ENCODE measurements at places on chromosomes 12 and 14. TPM values are rescaled to one million over a fixed set of nuclear protein-coding genes. Genes with fewer than 3 reads are reported as not detected.

The FOXN4 gene
- total RNA-seq, result 0.55 TPM

The TMEM121 gene
- 1.4 TPM for total RNA-seq

The GLI1 gene
- 2.5 TPM for total RNA-seq

The GPR132 gene
- 0.59 TPM for total RNA-seq

The KRT74 gene
- not detected for total RNA-seq

The MYF5 gene
- total RNA-seq, result not detected

DNA sequence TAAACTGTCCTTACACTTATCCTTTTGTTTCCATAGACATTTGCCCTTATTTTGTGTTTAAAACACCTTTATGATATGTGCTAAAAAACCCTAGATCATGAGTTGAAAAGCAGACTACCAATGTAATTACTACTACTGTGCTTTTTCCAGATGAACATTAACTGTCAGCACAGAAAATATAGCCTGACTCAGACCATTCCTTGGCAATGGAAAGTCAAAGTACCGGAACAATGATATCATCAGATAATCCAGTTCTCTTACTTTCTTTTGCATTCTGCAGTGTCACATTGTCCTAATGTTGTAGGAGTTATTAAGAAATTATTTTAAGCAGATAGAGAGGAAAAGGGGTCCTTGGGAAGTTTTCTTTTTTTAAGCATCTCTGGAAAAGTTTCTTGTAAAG is 1189.0 kb upstream of the FLRT2 start:
- no peak overlapping the region for H3K27ac ChIP-seq
- H3K36me3 ChIP-seq, result no peaks in the 10 kb centered on the region
- DNase-seq, result no peak
- H3K27me3 ChIP-seq, result no peaks in the 10 kb centered on the region
- H3K4me1 ChIP-seq, result no peaks in the 10 kb centered on the region

GRCh38 chr14:91261115-91261514 is 16.6 kb upstream of the GPR68 start:
- H3K36me3 ChIP-seq, result no peaks in the 10 kb centered on the region
- H3K27ac ChIP-seq, result no peak overlapping the region
- H3K4me1 ChIP-seq, result peaks cover 5% of the 10 kb centered on the region
- H3K4me3 ChIP-seq, result no peak overlapping the region

GRCh38 chr14:45906257-45906656 is 653.3 kb upstream of the MIS18BP1 start:
- no peak overlapping the region for H3K4me3 ChIP-seq
- no peaks in the 10 kb centered on the region for H3K36me3 ChIP-seq
- DNase-seq, result no peak
- no peaks in the 10 kb centered on the region for H3K27me3 ChIP-seq
- H3K4me1 ChIP-seq, result no peaks in the 10 kb centered on the region
- H3K27ac ChIP-seq, result no peak overlapping the region

DNA sequence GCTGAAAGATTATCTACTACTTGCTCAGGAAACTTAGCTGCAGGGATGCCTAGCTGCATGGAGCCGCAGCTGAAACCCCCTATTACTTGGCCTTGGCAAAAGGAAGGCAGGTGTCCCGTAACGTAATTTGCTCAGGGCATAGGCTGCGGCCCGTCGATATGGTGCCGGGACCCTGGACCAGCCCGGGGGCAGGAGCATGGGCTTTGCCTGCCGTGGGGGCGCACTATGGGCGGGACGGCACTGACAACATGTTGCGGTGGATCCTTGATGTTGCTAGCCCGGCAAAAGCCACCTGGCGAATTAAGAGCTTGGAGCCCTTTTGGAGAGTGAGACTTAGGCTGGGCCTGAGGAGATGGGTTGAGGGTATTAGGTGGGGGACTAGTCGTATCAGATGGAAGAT is 1551.2 kb downstream of the AACS start:
- H3K27ac ChIP-seq, result no peak overlapping the region
- no peaks in the 10 kb centered on the region for H3K4me1 ChIP-seq
- H3K36me3 ChIP-seq, result no peaks in the 10 kb centered on the region
- no peak overlapping the region for H3K4me3 ChIP-seq
- DNase-seq, result no peak

DNA sequence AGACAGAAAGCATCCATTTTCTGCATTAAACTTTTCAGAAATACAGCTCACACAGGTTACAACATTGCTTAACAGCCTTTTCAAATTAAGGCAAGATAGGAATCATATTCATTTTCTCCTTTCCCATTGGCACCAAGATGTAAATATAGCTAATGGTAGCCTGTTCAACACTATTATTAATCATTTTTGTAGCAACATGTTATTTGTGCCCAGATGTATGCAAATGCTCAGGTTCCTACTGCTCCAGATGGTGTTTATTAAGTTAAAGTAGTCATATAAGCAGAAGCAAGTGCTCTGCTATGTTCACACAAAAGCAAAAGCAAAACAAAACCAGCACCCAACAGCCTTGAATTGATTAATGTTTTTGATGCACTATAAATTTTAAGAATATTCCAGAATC is 1110.6 kb downstream of the SLC6A15 start:
- H3K4me1 ChIP-seq, result no peaks in the 10 kb centered on the region
- no peak overlapping the region for H3K27ac ChIP-seq
- H3K27me3 ChIP-seq, result no peaks in the 10 kb centered on the region
- H3K4me3 ChIP-seq, result no peak overlapping the region
- H3K36me3 ChIP-seq, result no peaks in the 10 kb centered on the region
- DNase-seq, result no peak

GRCh38 chr12:70883855-70884254 is 36.7 kb downstream of the PTPRR start:
- peak; percentile 71 for DNase-seq
- H3K36me3 ChIP-seq, result no peaks in the 10 kb centered on the region
- no peak overlapping the region for H3K4me3 ChIP-seq
- H3K27ac ChIP-seq, result peak overlapping the region; percentile 52

DNA sequence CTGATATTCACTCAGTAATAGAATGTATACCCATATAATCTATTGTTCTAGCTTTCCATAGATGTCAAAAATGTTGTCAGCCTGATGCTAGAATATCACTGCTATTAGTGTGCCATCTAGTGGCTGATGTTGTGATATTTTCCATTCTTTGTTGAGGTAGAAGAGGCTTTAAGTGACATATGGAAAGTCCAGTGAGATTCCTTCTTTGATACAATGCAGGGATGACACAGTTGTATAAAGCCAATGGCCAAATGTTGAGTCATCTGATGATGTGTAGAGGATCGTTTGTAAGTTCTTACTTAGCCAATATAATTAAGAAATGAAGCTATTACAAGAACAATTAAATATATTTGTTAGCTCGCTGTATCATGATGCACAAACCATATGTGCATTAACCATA is 58.1 kb upstream of the PCED1B start:
- H3K4me3 ChIP-seq, result no peak overlapping the region
- H3K36me3 ChIP-seq, result no peaks in the 10 kb centered on the region
- H3K27ac ChIP-seq, result no peak overlapping the region
- H3K4me1 ChIP-seq, result peaks cover 4% of the 10 kb centered on the region
- no peaks in the 10 kb centered on the region for H3K27me3 ChIP-seq
- DNase-seq, result no peak

DNA sequence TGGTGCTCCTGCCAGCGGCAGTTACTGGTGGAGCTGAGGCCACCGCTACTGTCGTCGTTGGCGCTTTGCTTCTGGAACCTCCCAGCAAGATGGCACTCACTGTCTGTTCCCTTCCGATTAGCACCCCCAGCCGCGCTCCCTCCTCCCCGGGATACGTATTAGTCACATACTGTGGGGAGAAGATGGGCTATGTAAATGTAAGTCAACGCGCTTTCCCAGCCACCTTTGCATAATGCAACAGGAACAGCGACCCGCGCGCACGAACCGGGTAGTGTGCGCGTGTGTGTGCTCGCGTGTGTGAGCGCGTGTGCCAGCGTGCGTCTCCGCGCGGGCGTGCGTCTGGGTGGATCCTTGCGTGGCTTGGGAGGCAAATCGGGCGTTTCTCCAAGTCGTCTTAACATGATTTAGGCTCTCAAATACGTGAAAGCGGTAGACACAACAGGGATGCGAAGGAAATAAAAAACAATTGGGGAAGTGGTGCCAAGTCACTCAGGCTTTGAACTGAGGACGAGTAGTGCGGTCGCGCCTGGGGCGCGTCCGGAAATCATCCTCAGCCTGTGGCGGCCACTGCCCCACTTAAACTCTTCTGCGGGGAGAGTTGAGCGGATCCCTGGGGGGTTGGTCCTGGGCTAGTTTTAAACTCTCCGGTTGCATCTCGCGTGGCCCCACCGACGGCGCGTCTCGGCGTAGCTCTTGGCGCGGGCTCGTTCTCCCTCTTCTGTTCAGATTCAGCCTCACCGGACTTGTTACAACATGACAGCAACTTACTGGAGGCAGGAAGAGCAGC is 1.8 kb downstream of the FLRT2 start:
- H3K27me3 ChIP-seq, result peaks cover 20% of the 10 kb centered on the region
- H3K4me3 ChIP-seq, result peak overlapping the region; percentile 91
- peak; percentile 72 for DNase-seq
- H3K4me1 ChIP-seq, result no peaks in the 10 kb centered on the region

- no peaks in the 10 kb centered on the region for H3K4me1 ChIP-seq
- no peak overlapping the region for H3K27ac ChIP-seq
- H3K27me3 ChIP-seq, result no peaks in the 10 kb centered on the region
- no peaks in the 10 kb centered on the region for H3K36me3 ChIP-seq
Measured at GRCh38 chr12:122949405-122949804, 16.9 kb downstream of the ABCB9 start.

- H3K27me3 ChIP-seq, result no peaks in the 10 kb centered on the region
- H3K27ac ChIP-seq, result no peak overlapping the region
- peaks cover 10% of the 10 kb centered on the region for H3K36me3 ChIP-seq
- no peak overlapping the region for H3K4me3 ChIP-seq
- DNase-seq, result no peak
Measured at GRCh38 chr12:107007411-107007810, 20.5 kb upstream of the MTERF2 start.

DNA sequence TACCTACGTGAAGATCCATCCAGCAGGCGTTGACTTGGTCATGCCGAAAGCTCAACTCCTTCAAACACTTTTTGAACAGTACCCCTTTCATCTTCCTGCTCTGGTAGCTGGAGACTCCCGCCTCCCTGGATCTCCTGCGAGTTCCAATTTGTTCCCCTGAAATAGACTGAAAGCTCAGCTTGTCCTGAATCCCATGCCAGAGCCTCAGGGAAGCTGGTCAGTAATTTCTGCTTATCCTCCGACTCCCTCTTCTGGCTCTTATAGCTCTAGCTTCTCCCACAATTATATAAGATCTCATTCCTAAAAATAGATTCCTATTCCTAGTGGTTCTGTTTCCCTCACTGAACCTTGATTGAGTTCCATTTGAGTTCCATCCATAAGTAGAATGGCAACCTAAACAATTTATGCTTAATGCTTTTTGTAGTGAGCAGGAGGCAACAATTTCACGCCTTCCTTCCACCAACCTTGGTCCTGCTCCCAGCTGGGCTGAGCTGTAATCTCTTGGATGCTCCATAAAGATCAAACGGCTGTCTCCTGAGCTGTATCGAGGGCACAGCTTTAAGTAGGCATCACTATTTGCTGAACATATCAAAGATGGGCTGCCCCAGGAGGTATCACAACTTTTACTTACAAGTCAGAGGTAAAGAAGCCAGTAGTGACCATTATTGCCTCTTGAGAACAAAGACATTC is 8.0 kb upstream of the TMEM132C start:
- no peak overlapping the region for H3K4me3 ChIP-seq
- H3K27ac ChIP-seq, result no peak overlapping the region
- no peaks in the 10 kb centered on the region for H3K36me3 ChIP-seq
- DNase-seq, result peak; percentile 57
- no peaks in the 10 kb centered on the region for H3K4me1 ChIP-seq
- peaks cover 29% of the 10 kb centered on the region for H3K27me3 ChIP-seq

- H3K27me3 ChIP-seq, result no peaks in the 10 kb centered on the region
- H3K36me3 ChIP-seq, result peaks cover 7% of the 10 kb centered on the region
- H3K4me3 ChIP-seq, result no peak overlapping the region
- peak; percentile 97 for DNase-seq
Measured at GRCh38 chr14:92973261-92973797, 50.4 kb downstream of the CHGA start.

GRCh38 chr14:76591266-76591665 is 170.0 kb upstream of the VASH1 start:
- H3K4me3 ChIP-seq, result no peak overlapping the region
- no peaks in the 10 kb centered on the region for H3K36me3 ChIP-seq
- no peaks in the 10 kb centered on the region for H3K4me1 ChIP-seq

All from endodermal cell (in vitro differentiated cells).